ENCODE measurements at places on chromosomes 5 and 9.

DNA sequence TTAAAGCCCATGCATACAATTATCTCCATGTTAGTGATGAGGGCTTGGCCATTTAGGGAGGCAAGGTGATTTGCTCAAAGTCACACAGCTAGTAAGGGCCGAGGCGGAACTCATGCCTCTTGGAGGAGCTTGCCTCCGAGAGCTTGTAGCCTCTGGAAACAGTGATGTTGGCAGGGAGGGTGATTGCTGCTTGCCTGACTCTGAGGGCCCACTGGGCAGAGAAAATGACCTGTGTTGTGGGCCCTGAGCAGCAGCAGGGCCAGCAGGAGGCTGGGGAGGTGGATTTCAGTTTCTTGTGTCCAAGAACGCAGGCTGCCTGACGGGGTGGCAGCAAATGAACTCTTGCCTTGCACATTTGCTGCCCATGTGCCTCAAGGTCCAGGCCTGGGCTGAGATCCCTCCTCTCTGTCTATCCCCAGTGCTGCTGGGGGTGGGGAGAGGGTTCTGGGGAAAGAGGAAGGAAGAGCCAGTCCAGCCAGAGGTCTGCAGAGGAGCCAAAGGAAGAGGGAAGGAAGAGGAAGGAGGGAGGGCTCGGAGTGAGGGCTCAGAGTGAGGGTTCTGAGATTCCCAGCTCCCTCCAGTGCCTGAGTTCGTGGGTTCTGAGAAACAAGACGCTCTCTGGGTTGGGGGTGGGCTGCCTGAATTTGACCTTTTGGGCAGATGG is 16.2 kb upstream of the PTGS1 start:
- no peak for DNase-seq

DNA sequence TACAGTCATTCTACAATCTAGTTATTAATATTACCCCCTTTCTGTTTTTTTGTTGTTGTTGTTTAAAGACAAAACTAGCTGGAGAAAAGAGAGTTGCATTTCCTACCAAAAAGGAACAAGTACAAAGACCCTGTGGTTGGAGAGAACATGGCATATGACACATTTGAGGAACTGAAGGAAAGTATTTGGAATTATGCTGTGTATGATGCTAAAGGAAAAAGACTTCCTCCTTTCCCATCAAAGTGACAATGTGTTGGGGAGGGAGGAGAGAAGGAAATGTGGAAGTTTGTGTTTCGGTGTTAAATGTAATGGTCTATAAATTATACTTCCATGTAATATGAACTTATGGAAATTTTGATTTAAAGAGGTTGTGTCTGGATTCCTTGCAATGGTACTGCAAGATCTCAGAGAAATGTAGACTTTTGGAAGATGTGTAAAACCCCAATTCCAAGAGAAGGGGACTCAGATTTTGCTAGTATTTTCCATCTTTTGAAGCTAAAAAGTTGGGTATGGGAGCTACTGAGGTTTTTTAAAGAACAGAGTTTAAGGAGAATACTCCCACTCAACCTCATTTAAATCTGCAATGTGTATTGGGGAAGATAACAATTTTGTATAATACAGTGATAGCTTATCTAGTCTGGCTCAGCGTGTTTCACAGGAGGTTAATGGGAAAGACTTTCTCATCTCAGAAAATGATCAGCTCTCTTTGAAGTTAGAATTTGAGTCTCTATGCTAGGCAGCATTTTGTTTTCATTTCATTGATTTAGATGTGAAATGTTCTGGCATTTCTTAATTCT is 15.4 kb upstream of the TNFSF8 start:
- no peak for DNase-seq

DNA sequence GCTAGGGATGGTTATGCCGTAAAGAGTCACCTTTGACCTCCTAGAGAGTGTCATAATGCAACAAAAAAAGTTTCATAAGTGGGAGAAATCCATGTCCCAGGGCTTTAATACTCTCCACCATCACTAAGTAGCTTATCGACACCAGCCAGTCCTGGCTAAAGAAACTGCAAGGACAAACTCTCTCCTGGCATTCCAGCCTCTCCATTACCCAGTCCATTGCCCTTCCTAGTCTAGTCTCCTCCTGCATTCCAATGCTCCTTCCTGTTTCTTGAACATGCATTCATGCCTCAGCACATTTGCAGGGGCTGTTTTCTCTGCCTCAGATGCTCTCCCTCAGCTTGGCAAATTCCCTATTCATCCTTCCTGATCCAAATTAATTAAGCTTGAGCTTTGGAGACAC is 364.1 kb downstream of the BRINP1 start:
- no peak for DNase-seq

DNA sequence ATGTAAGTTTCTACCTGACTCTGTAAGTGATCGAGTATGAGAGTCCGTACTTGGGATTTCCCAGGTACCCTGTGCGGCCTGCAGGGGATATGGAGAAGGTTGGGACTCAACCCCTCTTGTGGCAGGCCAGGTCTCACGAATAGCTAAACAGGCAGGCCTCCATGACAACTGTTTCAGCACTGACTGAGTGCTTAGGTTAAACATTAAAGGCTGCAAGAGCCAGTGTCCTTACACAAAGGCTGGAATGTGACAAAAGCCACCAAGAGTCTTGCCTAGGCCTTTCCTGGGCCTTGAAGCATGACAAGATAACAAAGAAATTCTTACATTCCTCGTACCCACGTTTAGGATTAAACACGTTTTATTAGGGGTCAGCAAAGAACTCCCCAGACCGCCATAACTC is 58.6 kb downstream of the THBS4 start:
- no peak for DNase-seq

- DNase-seq = no peak
These were observed 1108.3 kb upstream of the DMAC1 start for GRCh38 chr9:8907868-8908267.

DNA sequence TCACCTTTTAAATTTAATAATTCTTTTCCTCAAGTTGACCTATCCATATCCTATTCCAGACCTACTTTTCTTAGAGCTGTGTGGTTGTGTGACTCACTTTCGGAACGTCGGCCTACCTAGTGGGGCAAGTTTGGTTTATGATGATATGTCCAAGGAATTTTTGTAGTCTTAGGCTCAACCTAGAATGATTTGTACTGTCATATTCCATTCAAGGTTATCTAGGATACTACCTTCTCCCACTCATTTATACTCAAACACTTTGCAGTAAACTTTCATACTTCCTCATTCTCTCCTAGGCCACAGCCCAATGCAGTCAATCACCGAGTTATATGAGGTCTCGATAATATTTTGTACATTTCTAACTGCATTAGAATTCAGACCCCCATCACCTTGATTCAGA is 61.9 kb downstream of the PIK3R1 start:
- DNase-seq = no peak

- no peak for DNase-seq
These were observed 5.8 kb upstream of the TBC1D9B start for GRCh38 chr5:179913461-179913860.

DNA sequence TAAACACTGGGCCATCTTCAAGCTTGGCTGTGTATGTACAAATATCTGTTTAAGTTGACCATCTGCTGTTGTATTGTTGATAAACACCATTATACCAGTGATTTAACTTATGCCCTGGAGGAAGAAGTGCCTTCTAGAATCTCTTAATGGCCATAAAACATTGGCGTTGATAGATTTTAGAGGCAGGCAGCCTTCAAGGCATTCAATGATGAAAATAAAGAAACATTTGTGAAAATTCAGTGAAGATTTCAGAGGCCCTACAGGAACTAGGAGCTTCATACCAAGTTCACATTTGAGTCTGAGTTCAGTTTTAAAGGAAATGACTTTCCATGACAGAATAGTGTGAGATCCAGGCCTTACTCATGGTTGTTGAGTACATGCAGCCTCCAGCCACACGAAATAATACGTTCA is 52.2 kb downstream of the MAP1B start:
- DNase-seq = no peak

GRCh38 chr5:171236651-171237050 is 72.4 kb upstream of the TLX3 start:
- no peak for DNase-seq

- no peak for DNase-seq
These were observed 6.1 kb upstream of the C9orf152 start for GRCh38 chr9:110214090-110214489.

- no peak for DNase-seq
These were observed 2.0 kb downstream of the IER5L start for GRCh38 chr9:129175825-129176633.

DNA sequence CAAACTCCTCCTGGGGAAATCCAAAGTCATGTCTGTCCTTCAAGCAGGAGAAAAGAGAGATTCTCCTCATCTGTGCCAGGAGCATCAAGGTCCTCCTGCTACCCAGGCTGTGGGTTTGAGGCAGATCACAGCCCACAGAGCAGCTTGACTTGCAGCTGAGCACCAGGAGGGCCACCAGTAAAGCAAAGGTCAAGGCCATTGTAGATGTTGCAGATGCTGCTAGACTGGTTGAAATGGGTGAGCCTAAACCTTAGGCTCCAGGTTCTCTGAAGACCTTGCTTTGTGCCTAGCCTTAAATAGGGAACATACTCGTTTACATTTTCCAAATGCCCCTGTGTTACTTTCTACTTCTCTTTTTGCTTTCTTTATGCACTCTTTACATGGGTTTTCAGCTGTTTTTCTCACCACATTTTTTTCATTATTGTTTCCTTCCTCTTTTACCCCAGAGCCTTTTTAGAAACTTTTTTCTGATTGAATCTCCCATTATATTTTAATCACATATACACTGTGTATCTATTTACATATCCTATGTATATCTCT is at the start of gene IFNA2:
TSS of gene IFNA2 (minus strand) at position 268 of the 540 bp plus-strand sequence. CDS start at position 199, 69 bp downstream.
- no peak for DNase-seq

- no peak for DNase-seq
These were observed 1.6 kb downstream of the INSYN2B start for GRCh38 chr5:169978714-169979113.

- no peak for DNase-seq
These were observed 198.7 kb downstream of the NR2F1-AS1 start for GRCh38 chr5:93382188-93382825.

DNA sequence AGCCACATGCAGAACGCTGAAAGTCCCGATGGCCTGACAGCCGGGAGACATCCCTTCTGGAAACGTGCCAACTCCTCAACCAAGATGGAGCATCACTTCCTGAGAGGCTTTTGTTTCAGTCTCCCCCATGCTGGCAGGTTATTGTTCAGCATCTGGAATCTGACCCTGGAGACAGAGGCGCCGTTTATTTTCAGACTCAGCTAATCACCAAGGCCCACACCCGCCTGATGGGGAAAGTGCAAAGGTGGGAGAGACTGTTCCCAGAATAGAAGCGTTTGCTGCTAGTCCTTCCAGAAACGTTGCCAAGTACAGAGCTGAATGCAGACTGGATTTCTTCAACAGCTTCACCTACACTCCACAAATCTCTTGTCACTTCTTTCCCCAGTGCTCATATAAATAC is 41.8 kb upstream of the S1PR3 start:
- DNase-seq = no peak

DNA sequence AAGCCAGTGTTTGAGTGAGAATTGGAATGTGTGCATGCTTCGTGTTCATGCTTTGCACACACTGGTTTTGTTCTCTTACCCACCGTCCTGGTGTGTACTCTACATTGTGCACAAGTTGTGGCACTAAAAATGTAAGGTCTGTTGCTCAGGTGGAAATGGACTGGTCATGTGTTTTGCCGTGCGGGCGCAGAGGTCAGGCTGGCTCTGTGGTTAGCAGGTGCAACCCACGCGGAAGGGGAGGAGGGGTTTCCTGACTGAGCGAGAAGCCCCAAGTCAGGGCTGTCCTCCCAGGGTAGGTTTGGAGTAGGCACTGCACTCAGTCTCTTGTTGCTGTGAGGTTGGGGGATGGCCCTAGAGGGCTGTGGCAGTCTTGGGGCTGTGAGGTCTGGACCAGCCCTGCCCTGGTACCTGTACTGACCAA is 86.6 kb downstream of the EHMT1 start:
- no peak for DNase-seq
